CD4-positive, alpha-beta memory T cell (primary cell): ENCODE measurements at places on chromosomes 3 and 15. TPM values are rescaled to one million over a fixed set of nuclear protein-coding genes. Genes with fewer than 3 reads are reported as not detected.
A peak's percentile ranks its signal among the peaks of the same experiment; 100 is the strongest.

DNA sequence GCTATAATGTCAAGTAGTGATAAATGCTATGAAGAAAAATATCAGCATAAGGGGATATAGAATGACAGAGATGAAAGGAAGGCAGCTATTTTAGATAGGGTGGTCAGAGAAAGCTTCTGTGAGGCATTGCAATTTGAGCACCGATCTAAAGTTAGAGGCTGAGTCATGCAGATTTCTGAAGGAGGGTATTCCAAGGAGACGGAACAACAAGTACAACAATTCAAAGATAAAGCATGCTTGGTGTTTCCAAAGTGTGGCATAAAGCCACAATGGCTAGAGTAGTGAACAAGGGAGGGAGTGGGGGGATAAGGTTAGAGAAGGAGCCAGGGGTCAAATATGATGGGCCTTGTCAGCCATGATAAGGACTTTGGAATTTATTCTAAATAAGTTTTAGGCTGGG, 71.9 kb downstream of the PFN2 start:
- H3K4me1 ChIP-seq: no peaks in the 10 kb centered on the region
- DNase-seq: no peak

- H3K36me3 ChIP-seq: no peaks in the 10 kb centered on the region
- no peak overlapping the region for H3K4me3 ChIP-seq
- no peaks in the 10 kb centered on the region for H3K4me1 ChIP-seq
- no peak for DNase-seq
These were observed 51.0 kb upstream of the RARB start for GRCh38 chr3:25377042-25377441.

NANOGP8 gene
- not detected for total RNA-seq

DNA sequence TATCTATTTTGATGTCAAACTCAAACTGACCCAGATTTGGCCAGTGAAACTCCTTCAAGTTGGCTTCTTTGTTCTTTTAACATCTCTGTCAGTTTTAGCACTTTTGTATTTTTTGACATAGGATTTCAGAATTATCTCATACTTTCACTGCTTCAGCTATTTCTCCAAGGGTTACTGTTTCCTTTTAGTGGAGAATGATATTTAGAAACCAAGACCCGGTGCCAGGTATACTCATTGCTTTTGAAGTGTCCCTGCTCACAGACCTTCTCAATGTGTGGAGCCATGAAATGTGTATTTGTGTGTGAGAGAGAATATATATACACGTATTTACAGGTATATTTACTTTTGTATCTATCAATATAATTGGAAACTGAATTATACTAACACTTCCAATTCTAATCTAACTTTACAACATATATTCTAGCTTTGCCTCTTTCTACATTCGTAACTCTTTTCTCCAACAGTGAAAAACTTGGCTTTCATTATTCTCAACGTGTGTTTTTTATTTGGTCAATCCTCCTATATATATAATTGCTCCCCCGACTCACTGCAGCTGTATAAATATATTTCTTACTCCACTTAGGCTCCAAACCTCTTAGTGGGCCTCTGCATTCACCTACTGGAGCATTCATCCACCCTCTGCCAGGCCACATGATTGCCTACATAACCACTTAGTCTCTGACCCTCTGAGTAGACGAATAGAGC, 54.0 kb downstream of the OTOL1 start:
- no peak overlapping the region for H3K27ac ChIP-seq
- H3K4me1 ChIP-seq: no peaks in the 10 kb centered on the region
- no peaks in the 10 kb centered on the region for H3K36me3 ChIP-seq
- no peaks in the 10 kb centered on the region for H3K27me3 ChIP-seq

CCR9 gene
- total RNA-seq: 4.0 TPM

IGSF10 gene
- total RNA-seq: not detected

IL16 gene
- 400 TPM for total RNA-seq

SOX2 gene
- total RNA-seq: not detected

PRRT3 gene
- 9.8 TPM for total RNA-seq

DNA sequence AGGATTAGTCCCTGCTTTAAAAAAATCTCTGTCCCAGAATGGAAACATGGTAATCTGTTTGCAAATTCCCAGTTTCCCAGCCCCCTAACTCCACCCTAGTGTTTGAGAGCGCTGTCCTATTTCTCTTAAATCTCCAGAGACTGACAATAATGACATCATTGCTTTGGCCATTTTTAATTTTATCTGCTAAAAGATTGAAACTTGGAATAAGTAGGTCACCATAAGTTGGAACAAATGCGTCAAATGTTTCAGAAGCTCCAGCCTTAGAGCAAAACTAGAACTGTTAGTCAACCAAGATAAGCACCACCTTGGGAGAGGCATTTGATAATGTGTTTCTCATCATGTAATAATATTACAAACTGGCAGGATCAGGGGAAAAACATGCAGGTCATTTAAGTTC, 25.7 kb upstream of the MB21D2 start:
- no peak for DNase-seq
- H3K4me1 ChIP-seq: no peaks in the 10 kb centered on the region
- H3K27ac ChIP-seq: no peak overlapping the region

- no peaks in the 10 kb centered on the region for H3K4me1 ChIP-seq
- no peaks in the 10 kb centered on the region for H3K36me3 ChIP-seq
- no peak for DNase-seq
These were observed 13.1 kb upstream of the TFG start for GRCh38 chr3:100696161-100696560.

DNA sequence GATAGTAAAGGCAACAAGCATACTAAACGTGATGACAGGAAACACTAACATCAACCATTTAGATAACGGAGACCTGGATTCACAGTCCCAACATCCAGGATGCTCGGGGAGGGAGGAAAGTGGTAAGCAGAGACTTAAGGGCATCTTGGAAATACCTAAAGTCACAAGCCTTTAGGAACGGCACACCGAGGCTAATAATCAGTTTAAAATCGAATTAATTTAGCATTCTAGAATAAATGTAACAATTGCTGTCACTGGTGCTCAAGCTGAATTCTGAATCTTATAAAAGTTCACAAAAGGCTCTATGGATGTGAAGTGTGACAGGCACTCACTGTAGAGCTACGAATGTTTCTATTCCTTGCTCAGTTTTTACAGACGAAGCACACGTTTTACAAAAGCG, 1.3 kb downstream of the CD47 start:
- peaks cover 6% of the 10 kb centered on the region for H3K36me3 ChIP-seq
- peak overlapping the region; percentile 96 for H3K27ac ChIP-seq
- H3K4me3 ChIP-seq: peak overlapping the region; percentile 82
- no peak for DNase-seq

- peak overlapping the region; percentile 37 for H3K27ac ChIP-seq
- DNase-seq: no peak
- H3K27me3 ChIP-seq: no peaks in the 10 kb centered on the region
- H3K36me3 ChIP-seq: no peaks in the 10 kb centered on the region
- H3K4me1 ChIP-seq: peaks cover 85% of the 10 kb centered on the region
These were observed 43.6 kb downstream of the RASA2 start for GRCh38 chr3:141530415-141530768.

DUOX2 gene
- total RNA-seq: 0.06 TPM

DNA sequence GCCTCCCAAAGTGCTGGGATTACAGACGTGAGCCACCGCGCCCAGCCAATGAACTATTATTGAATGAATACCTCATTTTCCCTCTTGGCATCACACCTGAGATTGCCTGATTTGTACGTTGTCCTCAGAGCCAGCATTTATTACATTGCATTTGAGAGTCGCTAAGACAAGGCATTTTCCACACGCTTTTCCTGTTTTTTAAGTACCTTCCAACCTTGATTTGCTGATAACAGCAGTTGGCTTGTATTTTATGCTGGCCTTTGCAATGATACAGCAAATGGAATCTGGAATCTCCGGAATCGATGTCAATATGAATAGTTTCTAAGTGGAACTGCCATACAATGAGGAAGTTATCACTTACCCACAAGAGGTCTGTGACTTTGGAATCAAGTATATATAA, 15.7 kb upstream of the CNBP start:
- no peak overlapping the region for H3K4me3 ChIP-seq
- no peak for DNase-seq
- H3K27me3 ChIP-seq: no peaks in the 10 kb centered on the region
- H3K27ac ChIP-seq: no peak overlapping the region
- no peaks in the 10 kb centered on the region for H3K36me3 ChIP-seq

- H3K27ac ChIP-seq: no peak overlapping the region
- H3K4me3 ChIP-seq: no peak overlapping the region
- H3K27me3 ChIP-seq: no peaks in the 10 kb centered on the region
- H3K4me1 ChIP-seq: no peaks in the 10 kb centered on the region
- no peak for DNase-seq
- no peaks in the 10 kb centered on the region for H3K36me3 ChIP-seq
These were observed 89.1 kb downstream of the OSBPL10 start for GRCh38 chr3:31891876-31892455.

- no peaks in the 10 kb centered on the region for H3K36me3 ChIP-seq
- no peak overlapping the region for H3K4me3 ChIP-seq
- no peak for DNase-seq
- H3K27ac ChIP-seq: no peak overlapping the region
- no peaks in the 10 kb centered on the region for H3K27me3 ChIP-seq
These were observed 201.7 kb downstream of the GAP43 start for GRCh38 chr3:115825046-115825445.

- H3K27ac ChIP-seq: no peak overlapping the region
- no peaks in the 10 kb centered on the region for H3K36me3 ChIP-seq
- peaks cover 17% of the 10 kb centered on the region for H3K4me1 ChIP-seq
- no peaks in the 10 kb centered on the region for H3K27me3 ChIP-seq
- peak; percentile 63 for DNase-seq
These were observed 25.4 kb downstream of the ISG20 start for GRCh38 chr15:88664151-88664778.

GRCh38 chr15:92082006-92082843, 228.7 kb downstream of the SLCO3A1 start:
- H3K4me1 ChIP-seq: peaks cover 15% of the 10 kb centered on the region
- DNase-seq: peak; percentile 36
- no peak overlapping the region for H3K4me3 ChIP-seq
- no peaks in the 10 kb centered on the region for H3K36me3 ChIP-seq
- no peaks in the 10 kb centered on the region for H3K27me3 ChIP-seq

- no peak overlapping the region for H3K27ac ChIP-seq
- no peaks in the 10 kb centered on the region for H3K27me3 ChIP-seq
- no peaks in the 10 kb centered on the region for H3K4me1 ChIP-seq
- H3K36me3 ChIP-seq: no peaks in the 10 kb centered on the region
These were observed 37.7 kb downstream of the CLDN18 start for GRCh38 chr3:138047596-138048158.

GRCh38 chr3:130687327-130687726, 59.3 kb downstream of the PIK3R4 start:
- no peaks in the 10 kb centered on the region for H3K4me1 ChIP-seq
- no peak overlapping the region for H3K27ac ChIP-seq
- no peak for DNase-seq
- peaks cover 23% of the 10 kb centered on the region for H3K36me3 ChIP-seq
- no peaks in the 10 kb centered on the region for H3K27me3 ChIP-seq
- no peak overlapping the region for H3K4me3 ChIP-seq

- no peaks in the 10 kb centered on the region for H3K4me1 ChIP-seq
- DNase-seq: no peak
- H3K27me3 ChIP-seq: no peaks in the 10 kb centered on the region
- H3K36me3 ChIP-seq: no peaks in the 10 kb centered on the region
- H3K4me3 ChIP-seq: no peak overlapping the region
- no peak overlapping the region for H3K27ac ChIP-seq
These were observed 15.5 kb downstream of the ANO10 start for GRCh38 chr3:43606284-43606683.

GOLIM4 gene
- total RNA-seq: 0.25 TPM

GRCh38 chr3:135238871-135239614, 444.0 kb downstream of the EPHB1 start:
- no peak overlapping the region for H3K4me3 ChIP-seq
- no peak overlapping the region for H3K27ac ChIP-seq
- H3K27me3 ChIP-seq: no peaks in the 10 kb centered on the region
- no peak for DNase-seq
- H3K36me3 ChIP-seq: no peaks in the 10 kb centered on the region

- no peaks in the 10 kb centered on the region for H3K4me1 ChIP-seq
- H3K36me3 ChIP-seq: no peaks in the 10 kb centered on the region
- H3K27ac ChIP-seq: no peak overlapping the region
- H3K4me3 ChIP-seq: no peak overlapping the region
- H3K27me3 ChIP-seq: no peaks in the 10 kb centered on the region
These were observed 28.3 kb downstream of the IGF2BP2 start for GRCh38 chr3:185796431-185797107.

SNRPN gene
- total RNA-seq: 158 TPM

DNA sequence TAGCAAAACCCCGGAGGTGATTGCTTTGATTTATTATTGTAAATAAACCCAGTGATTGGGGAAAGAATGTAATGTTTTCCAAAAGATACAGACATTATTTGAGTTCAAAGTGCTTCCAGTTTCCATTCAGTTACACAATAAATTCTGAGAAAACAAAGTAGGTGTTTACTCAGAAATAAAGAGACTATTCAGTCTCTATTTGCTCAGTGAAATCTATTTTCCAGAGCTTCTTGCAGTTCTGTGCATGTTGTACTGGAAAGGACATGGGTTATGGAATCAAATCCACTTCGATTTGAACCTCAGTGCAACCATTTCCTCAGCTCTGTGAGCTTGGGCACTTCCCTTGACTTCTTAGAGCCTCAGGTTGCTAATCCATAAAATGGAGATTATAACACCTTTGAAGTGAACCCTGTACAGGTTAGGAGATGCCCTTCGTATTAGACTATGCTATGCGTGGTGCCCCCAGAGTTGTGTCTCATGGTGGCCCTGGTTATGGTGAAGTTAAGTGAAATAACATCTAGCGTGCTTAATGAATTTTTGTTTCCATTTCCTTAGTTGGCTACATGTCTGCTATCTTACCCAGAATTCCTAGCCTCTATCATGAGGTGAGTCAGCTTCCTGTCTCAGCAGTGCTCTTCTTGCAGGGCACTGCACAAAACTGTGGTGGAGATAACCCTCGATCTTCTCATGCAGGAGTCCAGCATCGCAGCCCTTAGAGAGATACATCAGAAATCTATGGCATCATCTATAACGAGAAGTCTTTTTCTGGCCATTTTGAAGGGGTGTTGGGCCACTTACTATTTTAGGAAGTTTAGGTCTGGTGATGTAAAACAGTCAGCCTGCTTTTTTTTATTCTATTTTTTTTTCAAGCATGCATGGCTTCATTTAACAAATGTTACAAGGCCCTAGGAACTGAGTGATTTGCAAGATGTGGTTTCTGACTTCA, 97.7 kb downstream of the RPL39L start:
- peak; percentile 55 for DNase-seq
- H3K27ac ChIP-seq: peak overlapping the region; percentile 59
- H3K27me3 ChIP-seq: no peaks in the 10 kb centered on the region
- H3K36me3 ChIP-seq: peaks cover 39% of the 10 kb centered on the region
- peaks cover 87% of the 10 kb centered on the region for H3K4me1 ChIP-seq

DNA sequence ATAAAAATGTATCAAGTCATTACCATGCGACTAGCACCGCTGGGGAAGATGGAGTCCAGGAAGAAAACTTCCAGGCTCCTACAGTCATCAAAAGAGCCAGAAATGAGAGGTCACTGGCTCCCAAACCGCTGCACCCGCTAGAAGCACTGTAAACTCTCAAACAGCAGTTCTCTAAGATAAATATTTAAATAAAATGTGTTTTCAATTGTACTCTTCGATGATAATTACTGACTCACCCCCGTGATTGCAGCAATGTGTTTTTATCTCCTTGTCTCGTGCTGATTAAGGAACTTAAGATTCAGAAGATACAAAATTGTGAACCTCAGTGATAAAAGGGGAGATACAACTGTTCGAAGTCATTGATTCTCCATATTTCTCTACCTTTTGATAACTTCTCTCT, 45.8 kb upstream of the FOXP1 start:
- H3K4me1 ChIP-seq: no peaks in the 10 kb centered on the region
- DNase-seq: no peak
- H3K27me3 ChIP-seq: no peaks in the 10 kb centered on the region
- no peak overlapping the region for H3K4me3 ChIP-seq
- no peak overlapping the region for H3K27ac ChIP-seq

LRRC31 gene
- not detected for total RNA-seq
